ENCODE measurements at places on chromosomes 3 and 15. TPM values are rescaled to one million over a fixed set of nuclear protein-coding genes. Genes with fewer than 3 reads are reported as not detected.

WWTR1 gene
- total RNA-seq = 30.3 TPM

ROPN1 gene
- not detected for total RNA-seq

PLXNB1 gene
- 5.2 TPM for total RNA-seq

FSIP1 gene
- 0.18 TPM for total RNA-seq

CCDC33 gene
- not detected for total RNA-seq

RTF1 gene
- 15.1 TPM for total RNA-seq

SLC28A1 gene
- not detected for total RNA-seq

TM4SF1 gene
- total RNA-seq = 366 TPM

RGMA gene
- 0.18 TPM for total RNA-seq

GREM1 gene
- 848 TPM for total RNA-seq

ZNF717 gene
- 14.3 TPM for total RNA-seq

STARD5 gene
- total RNA-seq = 5.0 TPM

DPPA2 gene
- total RNA-seq = not detected

CD80 gene
- not detected for total RNA-seq

CFAP20DC gene
- 1.6 TPM for total RNA-seq

CX3CR1 gene
- not detected for total RNA-seq

TMEM212 gene
- total RNA-seq = not detected

ERICH6 gene
- total RNA-seq = not detected
